AG04450 (cell line): ENCODE measurements at places on chromosomes 3 and 15. TPM values are rescaled to one million over a fixed set of nuclear protein-coding genes. Genes with fewer than 3 reads are reported as not detected.

GRCh38 chr15:40282147-40282868, 556 bp downstream of the ANKRD63 start:
- no peak for DNase-seq

GRCh38 chr15:40233727-40234577, 4.9 kb upstream of the PAK6 start:
- no peak for DNase-seq

- DNase-seq, result no peak
Measured at GRCh38 chr3:138675393-138675792, 66.8 kb downstream of the FAIM start.

- no peak for DNase-seq
Measured at GRCh38 chr3:35971686-35972085, 332.4 kb downstream of the ARPP21 start.

AP3B2 gene
- 0.22 and 0.43 TPM in 2 replicates for polyA plus RNA-seq
